ENCODE measurements at places on chromosomes 1 and 21. TPM values are rescaled to one million over a fixed set of nuclear protein-coding genes. Genes with fewer than 3 reads are reported as not detected.

The LENEP gene
- not detected for total RNA-seq

The PHACTR4 gene
- 3.9 TPM for total RNA-seq

The OPRD1 gene
- not detected for total RNA-seq

The MROH9 gene
- total RNA-seq = not detected

The ATP1B1 gene
- total RNA-seq = 14.6 TPM

The SPTA1 gene
- total RNA-seq = 0.05 TPM

The PLEKHN1 gene
- total RNA-seq = 1.8 TPM

The KRTAP20-4 gene
- total RNA-seq = not detected

The CHRM3 gene
- total RNA-seq = 2.8 TPM

The KCTD3 gene
- 30.0 TPM for total RNA-seq

The SFN gene
- total RNA-seq = 0.14 TPM

The HPDL gene
- 1.4 TPM for total RNA-seq
